ENCODE measurements at places on chromosomes 11 and 22. TPM values are rescaled to one million over a fixed set of nuclear protein-coding genes. Genes with fewer than 3 reads are reported as not detected.
A peak's percentile ranks its signal among the peaks of the same experiment; 100 is the strongest.

The MS4A15 gene
- total RNA-seq = not detected

The TREH gene
- total RNA-seq = not detected

- peak; percentile 6 for DNase-seq
Observed at GRCh38 chr22:31332010-31332409, 14.1 kb downstream of the PATZ1 start.

DNA sequence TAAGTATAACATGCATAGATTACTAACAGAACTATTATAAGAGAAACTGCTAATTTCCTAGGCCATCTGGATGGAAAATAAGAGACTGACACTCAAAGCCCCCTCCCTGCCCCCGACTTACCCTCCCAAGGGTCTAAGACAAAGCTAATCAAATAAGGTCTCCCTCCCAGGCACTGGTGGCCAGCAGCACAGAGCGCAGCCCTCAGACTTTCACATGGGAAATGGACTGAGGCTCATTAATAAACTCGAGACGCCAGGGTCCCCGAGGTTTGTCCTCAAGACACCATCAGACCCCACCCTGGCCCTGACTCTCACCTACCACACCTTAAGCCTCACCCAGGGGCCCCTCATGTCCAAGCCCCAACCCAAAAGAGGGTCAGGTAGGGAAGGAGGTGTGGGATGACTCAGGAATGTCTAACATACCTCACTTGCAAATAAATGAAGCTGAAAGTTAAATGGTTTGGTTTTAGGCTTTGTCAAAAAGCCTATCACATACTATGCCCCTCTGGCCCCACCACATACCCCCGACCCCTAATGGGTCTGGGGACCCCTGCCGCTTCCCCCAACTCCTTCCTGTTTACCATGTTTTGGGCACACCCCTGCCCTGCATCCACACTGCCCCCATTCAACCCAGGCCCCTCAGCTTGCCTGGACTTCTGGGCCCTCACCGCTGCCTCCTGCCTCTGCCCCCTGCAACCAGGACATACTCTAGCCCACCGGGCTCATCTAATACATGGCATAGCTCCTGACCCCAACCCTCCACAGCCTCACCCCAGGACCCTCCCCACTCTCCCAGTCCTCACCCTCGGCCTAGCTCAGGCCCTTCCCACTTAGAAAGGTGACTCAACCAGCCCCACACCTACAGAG, 11.4 kb downstream of the ARAP1 start:
- no peak for DNase-seq

DNA sequence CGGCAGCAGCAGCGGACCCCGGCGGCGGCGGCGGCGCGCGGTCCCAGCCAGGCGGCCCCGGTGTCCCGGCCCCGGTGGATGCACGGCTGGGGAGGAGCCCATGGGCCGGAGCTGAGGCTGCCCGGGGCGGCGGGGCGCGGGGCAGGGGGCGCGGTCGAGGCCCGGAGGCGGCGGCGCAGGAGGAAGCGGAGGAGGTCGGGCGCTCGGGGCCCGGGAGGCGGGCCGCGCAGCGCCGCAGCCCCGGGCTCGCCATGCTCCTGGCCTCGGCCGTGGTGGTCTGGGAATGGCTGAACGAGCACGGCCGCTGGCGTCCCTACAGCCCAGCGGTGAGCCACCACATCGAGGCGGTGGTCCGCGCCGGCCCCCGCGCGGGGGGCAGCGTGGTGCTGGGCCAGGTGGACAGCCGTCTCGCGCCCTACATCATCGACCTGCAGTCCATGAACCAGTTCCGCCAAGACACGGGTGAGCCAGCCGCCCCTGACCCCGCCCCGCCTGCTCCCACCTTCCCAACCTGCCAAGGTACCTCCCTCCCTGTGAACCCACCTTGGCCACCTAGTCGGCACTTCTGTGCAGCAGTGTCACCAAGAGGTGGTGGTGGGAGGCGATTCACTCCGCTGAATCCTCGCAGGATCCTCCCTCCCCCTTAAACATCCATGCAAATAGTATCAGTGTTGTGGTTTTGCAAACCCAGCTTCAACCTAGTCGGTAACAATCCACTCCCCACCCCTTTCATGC, 580 bp downstream of the DTX4 start:
- no peak for DNase-seq

- DNase-seq = no peak
Observed at GRCh38 chr11:65792456-65792855, 5.6 kb downstream of the OVOL1 start.

DNA sequence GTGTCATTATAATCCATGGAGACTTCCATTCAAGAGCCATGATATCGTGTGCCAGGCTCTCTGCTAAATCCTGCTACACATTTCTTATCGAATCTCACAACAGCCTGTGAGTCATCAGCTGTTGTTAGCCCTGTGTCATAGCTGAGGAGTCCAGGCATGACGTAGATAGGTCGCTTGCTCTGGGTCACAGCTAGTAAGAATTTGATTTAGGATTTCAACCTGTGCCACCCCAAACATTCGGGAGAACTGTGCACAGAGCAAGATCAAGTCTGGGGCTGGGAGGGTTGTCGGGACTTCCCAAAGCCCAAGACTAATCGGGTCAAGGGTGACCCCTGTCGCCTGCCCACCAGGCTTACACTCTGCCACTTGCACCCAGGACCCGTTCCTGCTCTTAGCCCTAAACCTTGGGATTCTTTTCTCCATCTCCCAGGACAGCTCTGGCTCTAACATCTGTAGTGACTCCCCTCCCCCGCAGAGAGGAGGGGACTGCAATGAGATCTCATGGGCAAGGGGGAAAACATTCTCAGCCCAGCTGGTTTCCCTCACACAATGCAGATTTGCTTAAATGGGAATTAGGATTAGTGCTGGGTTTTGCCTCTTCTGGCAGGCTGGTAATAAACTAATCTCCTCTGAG, 34.3 kb downstream of the TSPAN18 start:
- DNase-seq = peak; percentile 50

- no peak for DNase-seq
Observed at GRCh38 chr22:31096657-31097279, 10.6 kb downstream of the SELENOM start.

The LDHAL6A gene
- not detected for total RNA-seq

The APOL3 gene
- total RNA-seq = 6.8 TPM

The C11orf87 gene
- total RNA-seq = 0.69 TPM

DNA sequence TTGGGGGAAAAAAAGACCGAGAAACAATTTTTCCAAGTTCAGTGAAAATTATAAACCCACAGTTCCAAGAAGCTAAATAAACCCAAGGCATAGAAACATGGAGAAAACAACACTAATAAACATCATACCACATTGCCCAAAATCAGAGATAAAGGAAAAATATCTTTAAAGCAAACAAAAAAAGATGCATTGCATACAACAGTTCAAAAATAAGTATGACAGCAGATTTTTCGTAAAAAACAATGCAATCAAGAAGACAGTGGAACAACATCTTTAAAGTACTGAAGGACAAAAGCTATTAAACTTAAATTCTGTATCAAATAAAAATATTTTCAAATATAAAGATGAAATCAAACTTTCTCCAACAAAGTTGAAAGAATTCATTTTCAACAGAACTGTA, 921.3 kb downstream of the METTL15 start:
- no peak for DNase-seq

The PPP6R2 gene
- total RNA-seq = 31.5 TPM

- no peak for DNase-seq
Observed at GRCh38 chr11:36240801-36241200, 48.4 kb downstream of the COMMD9 start.

The SMC1B gene
- 0.10 TPM for total RNA-seq

DNA sequence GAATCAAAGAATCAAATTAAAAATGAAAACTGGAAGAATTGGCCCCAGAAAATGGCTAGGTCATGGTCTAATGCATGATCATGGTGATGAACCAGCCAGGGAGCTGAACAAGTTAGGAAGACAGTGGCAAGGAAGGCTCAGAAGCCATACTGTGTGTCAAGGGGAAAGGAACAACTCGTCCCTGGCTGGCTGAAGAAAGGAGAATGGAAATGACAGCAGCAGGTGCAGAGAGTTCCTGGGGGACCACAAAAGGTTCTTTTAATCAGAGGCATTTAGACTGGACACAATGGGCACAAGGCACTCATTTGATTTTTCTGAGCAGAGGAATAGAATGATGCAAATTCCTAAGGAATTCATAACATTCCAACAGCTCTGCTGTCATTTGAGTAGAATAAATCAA, 209.9 kb downstream of the LARGE1 start:
- DNase-seq = no peak

The TRMT2A gene
- 27.0 TPM for total RNA-seq

DNA sequence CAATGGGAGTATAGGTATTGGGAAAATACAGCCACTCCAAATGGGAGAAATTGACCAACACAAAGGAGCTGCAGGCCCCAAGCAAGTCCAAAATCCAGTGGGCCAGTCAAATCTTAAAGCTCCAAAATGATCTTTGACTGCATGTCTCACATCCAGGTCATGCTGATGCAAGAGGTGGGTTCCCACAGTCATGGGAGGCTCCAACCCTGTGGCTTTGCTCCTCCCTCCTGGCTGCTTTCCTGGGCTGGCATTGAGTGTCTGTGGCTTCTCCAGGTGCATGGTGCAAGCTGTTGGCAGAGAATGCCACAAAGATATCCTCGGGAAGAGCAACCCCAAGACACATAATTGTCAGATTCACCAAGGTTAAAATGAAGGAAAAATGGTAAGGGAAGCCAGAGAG, 80.8 kb downstream of the IGLL5 start:
- DNase-seq = no peak

The ISX gene
- total RNA-seq = not detected

DNA sequence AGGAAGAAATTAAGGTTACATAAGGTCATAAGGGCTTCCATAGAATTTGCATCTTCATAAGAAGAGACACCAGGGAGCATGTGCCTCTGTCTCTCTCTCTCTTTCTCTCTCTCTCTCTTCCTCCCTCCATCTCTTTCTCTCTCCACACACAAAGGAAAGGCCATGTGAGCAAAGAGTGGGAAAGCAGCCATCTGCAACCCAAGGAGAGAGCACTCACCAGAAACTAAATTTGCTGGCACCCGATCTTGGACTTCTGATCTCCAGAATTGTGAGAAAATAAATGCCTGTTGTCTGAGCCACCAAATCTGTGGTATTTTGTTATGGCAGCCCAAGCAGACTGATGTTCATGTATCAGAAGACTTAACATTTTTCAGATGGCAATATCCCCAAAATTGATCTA, 6.4 kb upstream of the KRTAP5-10 start:
- DNase-seq = no peak

DNA sequence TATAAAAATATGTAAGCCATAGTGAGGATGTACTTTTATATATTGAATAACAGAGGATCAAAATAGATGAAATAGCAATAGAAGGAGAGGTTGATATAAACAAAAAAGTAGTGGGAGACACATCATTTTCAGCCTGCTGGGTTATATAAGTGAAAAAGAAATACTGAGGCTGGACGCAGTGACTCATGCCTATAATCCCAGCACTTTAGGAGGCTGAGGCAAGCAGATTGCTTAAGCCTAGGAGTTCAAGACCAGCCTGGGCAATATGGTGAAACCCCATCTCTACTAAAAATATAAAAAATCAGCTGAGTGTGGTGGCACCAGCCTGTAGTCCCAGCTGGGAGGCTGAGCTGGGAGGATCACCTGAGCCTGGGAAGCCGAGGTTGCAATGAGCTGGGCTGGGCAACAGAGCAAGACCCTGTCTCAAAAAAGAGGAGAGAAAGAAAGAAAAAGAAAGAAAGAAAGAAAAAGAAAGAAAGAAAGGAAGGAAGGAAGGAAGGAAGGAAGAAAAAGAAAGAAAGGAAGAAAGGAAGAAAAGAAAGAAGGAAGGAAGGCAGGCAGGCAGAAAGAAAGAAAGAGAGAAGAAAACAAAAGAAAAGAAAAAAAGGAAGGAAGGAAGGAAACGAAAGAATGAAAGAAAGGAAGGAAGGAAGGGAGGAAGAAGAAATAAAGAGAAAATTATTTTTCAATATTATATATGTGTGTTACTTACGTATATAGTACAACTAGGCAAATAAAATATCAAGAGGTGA, 7.0 kb upstream of the P2RY2 start:
- no peak for DNase-seq

GRCh38 chr11:68457216-68457897, 3.2 kb upstream of the PPP6R3 start:
- no peak for DNase-seq

The PDE3B gene
- total RNA-seq = 16.1 TPM

DNA sequence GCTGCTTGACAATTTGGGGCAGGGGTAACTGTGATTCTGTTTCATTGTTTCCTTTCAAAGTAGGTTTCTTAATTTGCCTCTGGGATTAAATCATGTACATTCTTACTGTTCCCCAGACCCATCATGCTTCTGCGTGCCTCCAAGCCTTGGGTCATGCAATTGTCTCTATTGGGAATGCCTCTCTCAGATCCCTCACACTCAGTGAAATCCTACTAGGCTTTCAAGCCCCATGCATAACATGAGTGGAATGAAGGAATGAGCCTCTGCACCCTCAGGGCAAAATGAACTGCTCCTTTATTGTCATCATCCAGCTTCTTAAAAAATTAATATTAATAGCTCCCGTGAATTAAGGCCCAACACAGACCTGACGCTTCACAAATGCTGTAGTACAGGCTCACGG, 381.7 kb downstream of the TENM4 start:
- DNase-seq = no peak

GRCh38 chr11:1653541-1654387, 24.2 kb downstream of the KRTAP5-5 start:
- DNase-seq = no peak

GRCh38 chr22:36887162-36887561, 26.3 kb upstream of the CSF2RB start:
- DNase-seq = no peak

- no peak for DNase-seq
Observed at GRCh38 chr22:47247579-47248240, 485.3 kb downstream of the TBC1D22A start.

The OR52M1 gene
- total RNA-seq = not detected

All from skin of body (tissue), 3 donors.